ENCODE measurements at places on chromosomes 5 and 9. TPM values are rescaled to one million over a fixed set of nuclear protein-coding genes. Genes with fewer than 3 reads are reported as not detected.
A peak's percentile ranks its signal among the peaks of the same experiment; 100 is the strongest.

GRCh38 chr5:156819967-156820581 is 30.0 kb upstream of the PPP1R2B start:
- DNase-seq, result no peak

FIBCD1 gene
- under 0.01 TPM for total RNA-seq

SLC34A1 gene
- not detected for total RNA-seq

- DNase-seq, result no peak
Measured at GRCh38 chr5:154159343-154159742, 31.2 kb upstream of the GALNT10 start.

DNA sequence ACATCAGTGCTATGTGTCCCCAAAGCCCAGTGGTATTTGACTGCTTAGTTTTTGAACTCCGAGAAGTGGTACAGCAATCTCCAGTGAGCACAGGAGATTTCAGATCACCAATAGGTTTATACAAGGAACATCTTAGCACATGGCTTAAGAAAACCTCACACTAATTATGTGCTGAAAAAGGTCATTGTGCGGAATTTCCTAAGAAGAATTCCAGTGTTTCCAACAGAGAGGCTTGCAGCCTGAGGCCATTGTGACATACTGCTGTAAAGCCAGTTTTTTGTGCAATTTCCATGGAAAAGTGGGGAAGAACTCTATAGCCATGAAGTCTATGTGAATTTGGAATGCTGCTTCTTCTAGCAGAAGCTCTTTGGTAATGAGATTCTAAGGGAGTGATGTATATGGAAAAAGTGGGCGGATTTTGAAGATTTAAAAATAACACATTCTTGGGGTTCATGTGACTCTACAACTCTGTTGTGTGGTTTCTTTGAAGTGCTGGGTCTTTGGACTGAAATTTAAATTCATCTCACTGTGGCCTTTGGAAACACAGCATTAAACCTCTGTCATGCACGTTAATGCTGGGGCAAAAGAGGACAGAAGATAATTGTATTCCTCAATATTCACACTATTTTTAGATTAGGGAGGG is 110.5 kb upstream of the CD180 start:
- no peak for DNase-seq

GRCh38 chr5:34562791-34563190 is 93.3 kb upstream of the RAI14 start:
- DNase-seq, result no peak

- no peak for DNase-seq
Measured at GRCh38 chr5:116358015-116358523, 216.6 kb downstream of the SEMA6A start.

PRUNE2 gene
- 10.8 TPM for total RNA-seq

GRCh38 chr5:158751961-158752655 is 347.6 kb downstream of the EBF1 start:
- no peak for DNase-seq

GRCh38 chr9:72312386-72312987 is 52.5 kb downstream of the ZFAND5 start:
- no peak for DNase-seq

DNA sequence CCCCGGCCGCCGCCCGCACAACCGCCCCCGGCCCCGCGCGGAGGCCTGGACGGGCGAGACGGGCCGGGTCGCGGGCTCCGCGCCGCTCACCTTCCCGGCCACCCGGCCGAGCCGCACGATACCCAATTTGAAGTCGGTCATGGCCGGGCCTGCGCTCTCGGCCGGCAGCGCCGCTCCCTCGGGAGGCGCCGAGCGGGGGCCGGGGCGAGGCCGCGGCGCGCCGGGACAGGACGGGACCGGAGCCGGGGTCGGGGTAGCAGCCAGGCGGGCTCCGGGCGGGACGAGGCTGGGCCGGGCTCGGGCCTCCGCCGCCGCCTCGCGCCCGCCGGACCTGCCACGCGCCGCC is 216 bp downstream of the ZMYND19 start:
- no peak for DNase-seq

BAAT gene
- total RNA-seq, result not detected

- no peak for DNase-seq
Measured at GRCh38 chr5:54832858-54833257, 152.5 kb downstream of the ESM1 start.

EIF4E1B gene
- total RNA-seq, result not detected

GRCh38 chr5:169974121-169974770 is 6.0 kb downstream of the INSYN2B start:
- no peak for DNase-seq

RNF224 gene
- total RNA-seq, result not detected

DNA sequence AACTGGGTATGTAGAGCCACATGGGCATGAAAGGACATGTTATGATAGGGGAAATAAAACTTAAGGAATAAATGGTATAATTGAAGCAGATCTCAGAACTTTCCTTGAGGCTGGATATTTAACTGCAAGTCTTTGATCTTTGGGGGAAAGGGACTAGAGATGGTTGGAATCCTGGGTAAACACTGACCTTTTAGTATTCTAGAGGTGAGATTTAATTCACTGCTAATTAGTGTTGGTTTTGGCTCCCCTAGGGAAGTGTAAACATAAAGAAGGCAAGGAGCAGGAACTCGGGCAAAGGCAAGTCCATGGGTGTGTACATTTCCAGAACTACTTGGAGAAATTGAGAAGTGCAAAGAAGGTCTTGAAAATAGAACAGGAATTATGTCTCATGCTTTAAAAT is 16.6 kb downstream of the NIM1K start:
- no peak for DNase-seq

DNA sequence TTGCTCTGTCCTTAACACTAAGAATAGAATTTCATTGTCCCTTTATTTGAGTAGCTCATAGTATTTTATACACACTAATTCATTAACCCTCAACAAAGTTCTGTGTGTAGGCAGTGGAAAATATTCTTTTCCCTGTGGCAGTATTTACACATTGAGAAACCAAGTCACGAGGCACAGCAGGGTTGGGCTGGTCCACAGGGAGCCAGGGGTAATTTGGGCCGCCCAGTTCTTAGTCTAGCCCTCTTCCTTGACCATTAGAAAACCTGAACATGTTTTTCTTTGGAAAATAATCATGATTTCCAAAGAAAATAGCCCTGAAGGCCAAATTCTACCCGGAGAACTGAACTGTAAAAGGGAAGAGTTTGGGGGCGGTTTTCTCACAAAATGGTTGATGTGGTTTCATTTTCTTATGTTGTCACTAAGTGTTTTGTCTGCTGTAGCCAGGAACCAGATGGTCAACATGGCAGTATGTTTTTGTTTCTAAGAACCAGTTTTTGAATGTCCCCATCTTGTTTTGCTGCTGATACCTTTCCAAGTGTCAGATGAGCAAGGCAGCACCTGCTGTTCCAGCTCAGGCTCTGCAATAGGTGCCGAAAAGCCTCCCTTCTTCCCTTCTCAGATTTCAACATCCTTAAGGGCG is 29.6 kb downstream of the ARHGEF28 start:
- DNase-seq, result no peak

DNA sequence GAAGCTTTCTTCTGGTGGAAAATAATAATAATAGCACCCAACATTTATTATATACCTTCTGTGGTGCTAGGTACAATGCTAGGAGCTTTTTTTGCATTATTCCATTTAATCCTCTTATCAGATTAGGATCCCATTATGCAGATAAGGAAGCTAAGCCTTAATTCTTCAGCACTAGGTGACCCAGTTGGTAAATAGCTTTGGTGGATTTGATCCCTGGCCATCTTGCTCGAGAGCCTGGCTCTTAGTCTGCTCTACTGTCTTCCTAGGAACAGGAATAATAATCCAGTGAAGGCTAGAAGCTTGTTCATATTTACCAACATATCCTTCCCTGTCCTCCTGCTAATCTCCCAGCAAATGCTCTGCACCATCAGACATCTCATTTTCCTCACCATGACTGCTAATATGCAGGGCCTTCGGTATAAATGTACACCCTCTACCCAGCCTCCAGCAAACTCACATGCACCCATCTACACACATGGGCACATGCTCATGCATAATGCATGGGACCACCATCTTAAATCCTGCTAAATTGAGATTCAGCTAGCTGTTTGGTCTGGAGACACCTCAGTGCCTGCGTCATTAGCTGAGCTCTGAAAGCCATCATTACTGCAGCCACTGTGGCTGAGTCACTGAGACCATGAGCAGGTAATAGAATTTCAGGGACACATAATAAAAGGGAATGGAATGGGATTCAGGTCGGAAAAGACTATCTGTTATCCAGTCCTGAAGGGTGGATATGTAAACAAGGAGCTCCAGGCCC is 87.5 kb downstream of the TRIM32 start:
- DNase-seq, result no peak

SPATA31E1 gene
- total RNA-seq, result not detected

LHX2 gene
- total RNA-seq, result not detected

GRCh38 chr9:89592213-89592815 is 12.5 kb upstream of the GADD45G start:
- no peak for DNase-seq

FAXDC2 gene
- total RNA-seq, result 5.0 TPM

- DNase-seq, result no peak
Measured at GRCh38 chr5:139845846-139846681, 50.5 kb downstream of the PSD2 start.

GRXCR2 gene
- not detected for total RNA-seq

SPAG8 gene
- not detected for total RNA-seq

INSL6 gene
- not detected for total RNA-seq

PCDHB4 gene
- total RNA-seq, result under 0.01 TPM

GRCh38 chr5:168308976-168309598 is 17.6 kb downstream of the WWC1 start:
- DNase-seq, result no peak

DNA sequence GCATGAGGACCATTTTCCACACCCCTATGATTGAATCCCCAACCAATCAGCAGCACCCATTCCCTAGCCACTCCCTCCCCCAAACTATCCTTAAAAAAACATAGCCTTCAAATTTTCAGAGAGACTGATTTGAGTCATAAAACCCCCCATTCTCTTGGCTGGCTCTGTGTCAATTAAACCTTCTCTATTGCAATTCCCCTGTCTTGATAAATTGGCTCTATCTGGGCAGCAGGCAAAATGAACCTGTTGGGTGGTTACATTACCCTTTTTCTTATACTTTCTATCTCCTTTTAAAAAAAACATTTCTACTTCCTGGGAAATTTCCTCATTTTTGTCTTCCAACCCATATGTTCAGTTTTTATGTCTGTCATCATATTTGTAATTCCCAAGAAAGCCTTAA is 220.2 kb downstream of the PDZD2 start:
- DNase-seq, result no peak

- DNase-seq, result no peak
Measured at GRCh38 chr5:33088176-33088575, 352.6 kb upstream of the TARS1 start.

ASB6 gene
- total RNA-seq, result 9.2 TPM

GRCh38 chr9:76996700-76997099 is 22.8 kb upstream of the FOXB2 start:
- peak; percentile 38 for DNase-seq

- no peak for DNase-seq
Measured at GRCh38 chr5:95818181-95819147, 4.1 kb downstream of the GLRX start.

SLC23A1 gene
- total RNA-seq, result not detected

DTWD2 gene
- 3.8 TPM for total RNA-seq

DNA sequence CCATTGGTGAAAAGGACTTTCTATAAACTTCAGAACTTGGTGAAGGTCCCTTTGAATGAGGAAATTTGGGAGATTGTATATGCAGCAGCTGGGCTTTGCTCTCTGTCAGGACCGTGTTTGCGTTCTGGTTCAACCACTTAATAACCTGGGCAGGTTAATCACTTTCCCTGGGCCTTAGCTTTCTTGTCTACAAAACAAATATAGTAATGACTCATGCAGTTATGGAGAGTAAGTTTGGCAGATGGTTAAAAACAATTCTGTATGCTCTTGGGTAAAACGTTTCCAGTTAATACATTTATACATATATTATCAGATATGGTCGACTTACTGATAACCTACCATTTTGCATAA is 197.0 kb downstream of the ARHGEF28 start:
- DNase-seq, result peak; percentile 49

DNA sequence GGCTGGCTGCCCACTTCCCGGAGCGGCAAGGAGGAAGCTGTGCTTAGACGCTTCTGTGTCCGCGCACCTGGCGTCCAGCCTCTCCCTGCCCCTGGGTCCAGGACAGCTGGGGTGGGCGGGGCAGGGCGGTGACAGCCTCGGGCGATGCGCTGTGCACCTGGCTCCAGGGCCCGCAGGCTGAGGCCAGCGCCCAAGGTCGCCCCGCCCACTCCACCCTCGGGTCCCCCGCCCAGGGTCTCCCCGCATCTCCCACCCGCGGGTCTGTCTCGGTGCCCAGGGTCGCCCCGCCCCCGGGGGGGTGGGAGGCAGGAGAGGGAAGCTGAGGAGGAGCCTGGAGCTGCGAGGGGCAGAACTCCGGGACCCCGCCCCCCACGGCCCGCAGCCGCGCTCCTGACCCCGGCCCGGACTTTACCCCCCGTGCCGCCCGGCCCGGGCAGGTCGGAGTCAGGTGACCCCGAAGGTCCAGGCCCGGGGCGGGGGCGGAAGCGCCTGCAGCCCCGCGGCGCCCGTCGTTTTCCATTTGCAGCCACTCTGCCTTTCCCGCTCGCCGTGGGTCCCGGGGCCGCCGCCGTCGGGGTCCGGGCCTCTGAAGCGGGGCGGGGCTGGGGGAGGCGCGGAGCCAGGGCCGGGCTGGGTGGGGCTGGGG is at the start of gene ENTPD8:
Gene ENTPD8 (minus strand): TSS at position 69 of the 646 bp plus-strand sequence. CDS start 3,072 bp downstream, outside the sequence.
- DNase-seq, result no peak

DNA sequence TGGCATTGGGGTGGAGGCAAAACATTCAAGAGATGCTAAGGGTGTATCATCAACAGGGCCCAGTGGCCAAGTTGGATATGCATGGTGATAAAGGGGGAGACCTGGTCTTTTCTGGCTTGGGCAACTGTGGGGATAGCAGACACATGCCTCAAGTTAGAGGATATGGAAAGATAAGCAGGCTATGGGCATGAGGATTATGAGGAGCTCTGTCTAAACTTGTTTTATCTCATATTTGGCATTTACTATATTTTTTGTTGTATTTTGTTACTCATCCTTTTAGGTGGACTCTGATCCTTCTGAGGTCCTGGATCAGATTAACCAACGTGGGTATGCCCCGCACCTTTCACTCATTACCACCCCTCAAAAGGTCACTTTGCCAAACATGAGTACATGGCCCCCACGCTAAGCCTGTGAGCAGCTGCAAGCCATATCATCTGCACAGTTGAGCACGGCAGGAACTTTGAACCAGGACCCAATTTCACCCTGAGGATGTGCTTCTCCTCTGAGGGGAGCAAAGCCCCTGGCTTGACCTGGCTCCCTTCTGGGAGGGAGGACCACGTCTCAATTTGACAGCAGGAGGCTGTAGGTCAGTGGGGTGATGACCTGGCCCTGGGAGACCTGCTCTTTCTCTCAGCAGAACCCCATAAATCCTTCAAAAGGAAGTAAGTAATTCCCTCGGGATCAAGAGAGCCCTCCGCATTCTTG is 71.1 kb upstream of the CD180 start:
- DNase-seq, result no peak

- no peak for DNase-seq
Measured at GRCh38 chr9:2583308-2584013, 38.1 kb upstream of the VLDLR start.

All from dermis microvascular lymphatic vessel endothelial cell (primary cell).